A172 (cell line): ENCODE measurements at places on chromosomes 11 and 22. TPM values are rescaled to one million over a fixed set of nuclear protein-coding genes. Genes with fewer than 3 reads are reported as not detected.

The MYO18B gene
- total RNA-seq, result 0.05 TPM in 1 of 2 replicates, not detected in the other

The FUT4 gene
- total RNA-seq, result 1.00 and 1.2 TPM in 2 replicates

The GSTT2 gene
- not detected in 2 replicates for total RNA-seq

The TIMP3 gene
- 9.0 and 17.6 TPM in 2 replicates for total RNA-seq

The IGLL5 gene
- not detected in 2 replicates for total RNA-seq

The UPK2 gene
- total RNA-seq, result not detected in 2 replicates

The OR2AG1 gene
- total RNA-seq, result not detected in 2 replicates

The POU2AF2 gene
- total RNA-seq, result not detected in 2 replicates

The NRXN2 gene
- 0.05 and 0.14 TPM in 2 replicates for total RNA-seq

The CSNK1E gene
- total RNA-seq, result 61.3 and 67.5 TPM in 2 replicates

- DNase-seq, result peak; percentile 62
Measured at GRCh38 chr22:47151490-47151889, 389.0 kb downstream of the TBC1D22A start.

DNA sequence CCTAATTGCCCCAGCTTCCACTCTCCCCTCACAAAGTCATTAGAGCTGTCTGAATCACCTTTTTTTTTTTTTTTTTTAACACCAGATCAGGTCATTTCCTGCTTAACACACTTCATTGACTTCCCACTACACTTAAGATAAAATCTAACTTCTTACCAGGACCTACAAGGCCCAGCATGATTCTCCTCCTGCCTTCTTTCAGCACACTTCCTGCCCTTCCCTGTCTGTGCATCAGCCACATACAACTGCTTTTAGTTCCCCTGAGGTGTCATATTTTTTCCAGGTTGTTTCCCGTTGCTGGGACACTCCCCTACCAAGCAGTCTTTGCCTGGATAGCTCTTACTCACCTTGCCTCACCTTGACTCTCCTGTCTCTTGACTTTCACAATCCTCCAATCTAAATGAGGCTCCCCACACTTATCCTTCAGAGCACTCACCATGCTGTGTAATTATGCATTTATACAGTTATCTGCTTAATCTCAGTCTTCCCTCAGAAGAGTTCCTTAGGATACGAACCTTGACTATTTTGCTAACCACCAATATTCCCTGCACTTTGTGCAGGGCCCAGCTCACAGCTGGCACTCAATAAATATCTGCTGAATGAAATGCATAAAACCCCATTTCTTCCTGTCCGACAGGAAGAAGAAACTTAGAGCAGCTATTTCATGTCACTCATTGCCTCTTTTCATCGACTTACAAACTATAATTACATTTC is 96.6 kb upstream of the AKIP1 start:
- peak; percentile 62 for DNase-seq

- DNase-seq, result no peak
Measured at GRCh38 chr22:42645938-42646568, 3.1 kb downstream of the CYB5R3 start.

DNA sequence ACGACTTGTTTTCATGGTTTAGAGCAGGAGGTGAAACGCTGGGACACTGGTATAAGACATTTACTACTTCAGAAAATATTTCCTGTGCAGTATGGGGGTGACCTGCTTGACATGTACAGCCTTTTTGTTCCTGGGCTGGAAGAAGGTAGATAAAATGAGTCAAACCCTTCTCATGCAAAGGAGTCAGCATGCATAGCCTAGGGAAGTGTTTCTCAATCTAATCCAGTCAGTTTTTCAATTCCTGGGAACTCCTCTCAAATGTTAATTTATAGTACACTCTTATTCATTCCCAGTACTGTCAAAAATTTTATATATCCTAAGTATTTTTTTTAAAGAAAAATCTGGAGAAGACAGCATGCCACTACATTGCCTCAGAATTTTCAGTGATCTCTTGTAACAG is 154.7 kb upstream of the GUCY1A2 start:
- DNase-seq, result no peak

DNA sequence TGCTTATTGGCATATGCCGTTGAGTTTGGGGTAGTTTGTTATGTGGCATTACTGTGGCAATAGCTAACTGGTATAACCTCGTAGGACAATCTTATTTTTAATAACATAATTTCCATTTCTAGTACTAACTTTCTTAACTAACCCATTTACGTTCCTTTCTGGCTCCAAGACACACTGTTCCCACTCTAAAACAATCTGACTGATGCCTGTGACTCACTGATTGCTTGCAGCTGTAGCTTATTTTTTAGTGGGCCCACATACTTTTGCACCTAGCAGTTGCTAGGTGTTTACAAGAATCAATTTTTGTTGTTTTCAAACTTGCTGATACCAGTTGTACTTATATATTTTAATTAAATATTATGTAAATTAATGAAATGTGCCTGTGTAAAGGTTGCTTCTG is 52.2 kb downstream of the FAT3 start:
- no peak for DNase-seq

DNA sequence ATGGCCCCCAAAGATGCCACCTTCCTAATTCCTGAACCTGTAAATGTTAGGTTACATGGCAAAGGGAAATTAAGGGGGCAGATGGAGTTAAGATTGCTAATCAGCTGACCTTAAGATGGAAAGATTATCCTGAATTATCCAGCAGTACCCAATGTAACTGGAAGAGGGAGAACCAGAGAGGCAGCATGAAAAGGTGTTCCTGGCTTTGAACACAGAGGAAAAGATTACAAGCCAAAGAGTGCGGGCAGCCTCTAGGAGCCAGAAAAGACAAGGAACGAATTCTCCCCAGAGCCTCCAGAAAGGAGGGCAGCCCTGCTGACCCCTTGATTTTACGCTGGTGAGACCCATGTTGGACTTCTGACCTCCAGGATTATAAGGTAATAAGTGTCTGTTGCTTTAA is 15.1 kb upstream of the THRSP start:
- DNase-seq, result no peak

DNA sequence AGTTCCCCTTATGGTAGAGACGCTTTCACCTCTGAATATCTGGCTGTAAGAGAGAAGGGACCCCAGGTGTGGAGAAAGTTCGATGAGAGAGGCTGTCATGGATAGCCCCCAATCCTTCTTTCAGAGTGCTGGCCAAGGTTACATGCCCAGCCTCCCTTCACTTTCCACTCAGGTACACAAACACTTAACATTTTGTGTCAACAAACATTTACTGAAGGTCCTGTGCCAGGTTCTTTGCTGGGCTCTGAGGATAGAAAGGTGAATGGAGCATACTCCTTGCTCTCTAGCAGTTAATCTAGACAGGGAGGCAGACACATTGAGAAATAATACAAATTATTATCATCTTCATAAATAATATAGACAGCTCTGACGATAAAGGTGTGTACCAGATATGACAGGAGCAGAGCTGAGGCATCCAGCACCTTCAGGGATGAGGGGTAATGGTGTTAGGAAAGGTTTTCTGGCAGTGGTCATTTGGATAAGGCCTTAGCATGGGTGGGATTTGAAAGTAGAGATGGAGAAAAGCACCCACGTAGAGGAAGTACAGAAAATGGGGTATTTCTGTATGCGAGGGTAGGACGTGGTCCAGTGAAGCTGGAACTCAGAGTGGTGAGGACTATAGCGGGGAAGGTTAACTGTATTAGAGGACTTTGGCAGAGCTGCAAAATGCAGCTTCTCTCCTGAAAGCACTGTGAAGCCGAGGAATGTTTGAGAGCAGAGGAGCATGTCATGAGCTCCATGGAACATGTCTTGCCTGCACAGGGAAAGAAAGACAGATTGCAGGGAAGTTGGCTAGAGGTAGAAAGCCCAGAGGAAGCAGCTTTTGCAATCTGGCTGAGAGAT is 19.6 kb downstream of the PPFIBP2 start:
- DNase-seq, result no peak

DNA sequence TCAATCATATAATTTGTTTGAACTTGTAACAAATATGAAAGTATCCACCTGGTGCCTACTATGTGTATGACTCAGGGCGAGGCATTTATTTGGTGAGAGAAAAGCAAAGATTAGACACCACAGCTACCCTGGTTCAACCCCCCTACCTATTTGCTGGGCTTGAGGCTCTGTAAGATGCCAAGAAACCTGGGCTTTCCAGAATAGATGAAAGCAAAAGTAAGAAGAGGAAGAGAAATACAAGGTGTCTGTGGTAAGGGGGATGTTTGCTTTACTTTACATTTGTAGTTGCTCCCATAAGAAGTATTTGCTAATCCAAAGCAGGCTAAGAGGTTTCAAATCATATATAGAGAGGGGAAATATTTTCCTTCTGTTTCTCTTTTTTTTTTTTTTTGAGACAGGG is 61.7 kb downstream of the DDI1 start:
- no peak for DNase-seq

DNA sequence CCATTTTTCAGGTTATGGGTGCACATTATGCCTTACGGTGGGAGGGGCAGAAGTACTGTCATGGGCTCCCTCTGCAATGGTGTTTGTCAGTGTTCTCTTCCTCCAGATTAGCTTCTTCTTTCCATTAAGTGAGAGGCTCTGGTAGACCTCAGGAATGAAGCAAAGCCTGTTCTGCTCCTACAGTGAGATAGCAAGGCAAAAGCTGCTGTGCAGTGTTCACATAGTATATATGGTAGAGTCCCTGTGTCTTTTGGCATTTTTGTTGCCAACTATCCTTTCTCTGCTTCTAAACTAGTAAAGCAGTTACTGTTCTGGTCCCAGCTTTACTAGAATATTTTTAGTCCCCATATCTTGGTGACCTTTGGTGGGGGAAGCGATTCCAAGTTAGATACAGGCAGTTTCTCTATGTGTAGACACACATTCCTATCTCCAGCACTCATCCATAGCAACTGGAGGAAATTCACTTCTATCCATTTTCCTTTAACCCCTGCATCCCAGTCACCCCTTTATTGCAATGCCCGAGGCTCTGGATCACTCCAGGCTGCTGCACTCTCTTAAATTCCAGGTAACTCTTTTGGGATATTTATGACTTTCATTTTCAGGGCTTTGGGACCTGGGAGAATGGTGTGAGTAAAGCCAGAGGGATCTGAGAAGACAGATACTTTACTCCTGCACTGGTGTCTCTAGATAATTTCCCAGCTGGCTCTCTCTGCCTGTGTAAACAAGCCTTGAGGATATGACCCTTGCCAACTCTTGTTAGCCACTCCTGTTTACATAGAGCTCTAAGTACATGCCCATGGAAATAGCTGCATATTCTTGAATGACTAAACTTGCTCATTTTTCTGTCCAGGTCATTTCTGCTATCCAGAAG is 3.9 kb upstream of the TRIM34 start:
- peak; percentile 54 for DNase-seq

- DNase-seq, result peak; percentile 26
Measured at GRCh38 chr11:119094816-119095065, 6.9 kb downstream of the DPAGT1 start.

DNA sequence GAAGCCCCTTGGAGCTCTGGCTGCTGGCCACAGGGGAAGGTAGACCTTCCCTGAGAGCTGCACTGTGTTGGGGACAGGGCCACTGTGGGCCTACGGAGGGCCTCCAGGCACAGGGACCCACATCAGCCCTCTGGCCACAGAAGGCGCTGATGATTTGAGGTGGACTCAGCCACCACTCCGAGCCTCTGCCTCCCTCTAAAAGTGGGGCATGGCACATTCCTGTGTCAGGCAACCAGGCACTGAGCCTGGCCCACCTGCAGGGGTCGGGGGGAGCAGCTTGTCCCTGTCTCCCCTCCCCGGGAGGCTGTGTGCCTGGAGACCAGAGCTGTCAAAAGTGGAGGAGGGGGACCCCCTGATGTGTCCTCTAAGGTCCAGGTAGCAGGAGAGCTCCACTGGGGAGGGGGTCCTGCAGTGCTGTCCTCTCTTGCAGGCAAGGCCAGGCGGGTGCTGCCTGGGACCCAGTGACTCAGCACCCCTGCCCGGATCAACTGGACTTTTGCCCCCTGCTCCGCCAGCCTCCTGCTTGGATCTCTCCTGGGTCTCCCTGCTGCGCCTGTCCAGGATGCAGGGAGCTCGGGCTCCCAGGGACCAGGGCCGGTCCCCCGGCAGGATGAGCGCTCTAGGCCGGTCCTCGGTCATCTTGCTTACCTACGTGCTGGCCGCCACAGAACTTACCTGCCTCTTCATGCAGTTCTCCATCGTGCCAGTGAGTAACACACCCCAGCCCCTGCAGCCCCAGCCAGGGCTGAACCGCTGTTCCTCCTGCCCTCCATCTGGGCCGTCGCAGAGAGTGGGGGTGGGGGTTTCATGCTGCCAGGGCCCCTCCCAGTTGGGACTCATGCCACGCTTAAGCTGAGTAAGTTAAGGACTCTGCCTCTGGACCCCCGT is 17.5 kb upstream of the CDKN1C start:
- DNase-seq, result no peak

GRCh38 chr11:120001178-120002090 is 136.5 kb downstream of the TRIM29 start:
- DNase-seq, result no peak

- no peak for DNase-seq
Measured at GRCh38 chr11:70871881-70872280, 380.5 kb downstream of the SHANK2 start.

GRCh38 chr22:46031965-46032851 is 55.2 kb upstream of the WNT7B start:
- DNase-seq, result no peak

DNA sequence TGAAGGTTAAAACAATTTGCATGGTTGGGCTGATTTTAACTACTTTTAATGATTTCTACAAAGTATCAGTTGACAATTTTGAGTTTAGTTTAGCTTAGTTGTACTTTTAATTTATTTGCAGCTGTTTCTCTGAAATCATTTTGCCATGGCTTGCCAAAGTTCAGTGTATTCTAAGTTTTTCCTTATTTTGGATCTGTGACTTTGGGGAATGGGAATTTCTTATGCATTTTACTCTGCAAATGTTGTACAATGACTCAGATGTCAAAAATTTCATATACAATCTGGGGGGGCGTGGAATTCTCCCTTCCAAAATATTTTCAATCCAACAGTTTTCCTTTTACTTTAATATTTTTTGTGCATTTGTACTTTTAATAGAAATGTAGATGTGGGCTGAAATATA is 8.9 kb upstream of the DCHS1 start:
- DNase-seq, result no peak
